ENCODE measurements at places on chromosomes 2 and 18. TPM values are rescaled to one million over a fixed set of nuclear protein-coding genes. Genes with fewer than 3 reads are reported as not detected.

The ZBTB7C gene
- not detected for total RNA-seq

The PSMA8 gene
- 1.1 TPM for total RNA-seq

The BABAM2 gene
- 65.4 TPM for total RNA-seq

The FAP gene
- not detected for total RNA-seq

The FBXO41 gene
- 28.2 TPM for total RNA-seq

The SP3 gene
- 95.7 TPM for total RNA-seq

The PMAIP1 gene
- 54.7 TPM for total RNA-seq

The C2orf81 gene
- 0.93 TPM for total RNA-seq

The DUSP19 gene
- 1.8 TPM for total RNA-seq

The VWA3B gene
- total RNA-seq, result not detected

The RGPD3 gene
- total RNA-seq, result not detected

DNA sequence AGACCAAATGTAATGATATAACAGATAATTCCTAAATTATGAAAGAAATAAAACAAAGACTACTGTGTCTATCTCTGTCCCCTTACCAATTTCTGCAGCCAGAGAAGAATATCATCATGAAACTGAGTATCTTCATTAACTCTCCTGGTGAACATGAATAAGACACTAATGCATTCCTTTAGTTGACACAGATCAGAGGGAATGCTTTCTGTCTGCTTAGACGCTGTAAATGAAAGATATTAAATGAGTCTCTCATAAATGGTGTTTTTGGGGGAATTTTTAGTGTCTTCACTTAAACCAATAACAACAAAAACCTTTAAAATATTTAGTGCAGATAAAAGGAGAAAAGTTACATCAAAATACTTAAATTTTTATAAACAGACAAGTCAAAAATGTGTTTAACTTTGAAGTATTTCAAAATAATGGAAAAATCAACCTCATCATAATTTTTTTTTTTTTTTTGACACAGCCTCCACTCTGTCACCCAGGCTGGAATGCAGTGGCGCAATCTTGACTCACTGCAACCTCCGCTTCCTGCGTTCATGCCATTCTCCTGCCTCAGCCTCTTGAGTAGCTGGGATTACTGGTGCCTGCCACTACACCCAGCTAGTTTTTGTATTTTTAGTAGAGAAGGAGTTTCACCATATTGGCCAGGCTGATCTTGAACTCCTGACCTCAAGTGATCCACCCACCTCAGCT, 16.0 kb downstream of the EPG5 start:
- no peak for DNase-seq

DNA sequence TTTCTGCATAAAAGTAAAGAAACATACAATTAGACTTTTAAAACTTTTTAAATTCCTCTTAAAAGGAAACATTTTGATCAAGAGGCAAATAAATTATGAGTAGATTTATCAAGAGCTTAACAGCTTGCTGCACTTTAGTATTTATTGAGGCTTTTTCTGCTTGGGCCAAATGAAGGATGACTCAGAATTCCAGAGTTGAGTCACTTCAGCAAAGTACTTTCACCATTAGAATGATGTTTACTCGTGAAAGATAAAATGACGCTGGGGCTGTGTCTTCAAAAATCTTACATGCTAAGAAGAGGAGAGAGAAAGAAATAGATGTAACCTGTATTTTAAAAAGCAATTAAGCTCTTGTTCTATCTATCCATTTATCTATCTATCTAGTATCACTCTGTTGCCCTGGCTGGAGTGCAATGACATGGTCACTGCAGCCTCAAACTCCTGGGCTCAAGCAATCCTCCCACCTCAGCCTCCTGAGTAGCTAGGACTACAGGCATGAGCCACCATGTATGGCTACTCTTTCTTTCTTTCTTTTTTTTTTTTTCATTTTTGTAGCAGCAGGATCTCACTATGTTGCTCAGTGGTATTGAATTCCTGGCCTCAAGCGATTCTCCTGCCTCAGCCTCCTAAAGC, 75.3 kb upstream of the RIOK3 start:
- no peak for DNase-seq

DNA sequence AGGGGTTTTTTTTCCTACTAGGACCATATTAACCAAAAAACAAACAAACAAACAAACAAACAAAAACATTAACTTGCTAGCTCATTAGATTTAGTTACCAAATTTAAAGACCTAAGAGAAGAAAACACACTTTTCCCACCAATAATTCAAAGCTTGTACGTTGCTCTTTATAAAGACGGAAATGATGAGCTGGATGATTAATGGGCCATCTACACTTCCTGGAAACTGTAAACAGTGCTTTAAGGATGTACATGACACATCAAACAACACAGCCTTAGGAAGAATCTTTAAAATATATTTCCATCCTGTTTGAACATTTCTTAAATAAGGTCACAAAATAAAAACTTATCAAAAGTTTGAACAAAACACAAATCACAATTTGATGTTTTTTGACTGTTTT, 982 bp downstream of the BMP10 start:
- no peak for DNase-seq

DNA sequence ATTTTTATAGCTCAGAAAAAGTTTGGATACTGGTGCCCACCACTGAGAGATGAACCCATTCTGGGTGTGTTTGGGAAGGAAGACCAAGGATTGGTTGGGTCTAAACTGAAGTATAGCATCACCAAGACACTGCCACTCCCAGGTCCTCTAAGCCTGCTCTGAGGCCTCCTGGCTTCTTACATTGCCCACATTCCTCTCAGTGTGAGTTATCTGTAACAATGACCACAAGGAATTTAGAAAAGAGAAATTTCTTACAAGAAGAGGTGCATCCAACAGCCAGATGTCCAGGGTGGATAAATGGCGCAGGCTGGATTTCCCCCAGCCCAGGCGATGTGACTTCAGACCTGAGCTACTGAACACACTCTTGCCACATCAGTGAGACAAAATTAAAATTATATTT, 1.6 kb upstream of the GPR45 start:
- DNase-seq, result no peak

GRCh38 chr18:39305766-39306165, 1740.2 kb upstream of the CELF4 start:
- DNase-seq, result no peak

DNA sequence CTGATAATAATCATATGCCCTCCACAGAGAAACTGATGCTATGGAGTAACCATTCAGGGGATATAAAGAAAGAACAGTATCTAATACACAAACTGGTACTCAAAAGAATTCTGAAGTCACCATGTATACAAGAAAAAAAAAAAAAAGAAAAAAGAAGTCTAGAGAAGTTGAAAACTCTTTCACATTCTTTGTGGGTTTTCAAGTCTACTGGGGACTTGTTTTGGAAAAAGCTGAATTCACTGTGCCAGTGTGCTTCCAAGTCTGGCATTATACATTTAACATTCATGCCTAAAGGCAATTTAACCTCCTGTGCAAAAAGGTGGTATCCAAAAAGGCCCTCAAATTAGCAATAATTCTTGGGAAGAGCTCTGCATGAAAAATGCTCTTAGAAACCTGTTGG, 94.8 kb upstream of the ITGB6 start:
- DNase-seq, result no peak

DNA sequence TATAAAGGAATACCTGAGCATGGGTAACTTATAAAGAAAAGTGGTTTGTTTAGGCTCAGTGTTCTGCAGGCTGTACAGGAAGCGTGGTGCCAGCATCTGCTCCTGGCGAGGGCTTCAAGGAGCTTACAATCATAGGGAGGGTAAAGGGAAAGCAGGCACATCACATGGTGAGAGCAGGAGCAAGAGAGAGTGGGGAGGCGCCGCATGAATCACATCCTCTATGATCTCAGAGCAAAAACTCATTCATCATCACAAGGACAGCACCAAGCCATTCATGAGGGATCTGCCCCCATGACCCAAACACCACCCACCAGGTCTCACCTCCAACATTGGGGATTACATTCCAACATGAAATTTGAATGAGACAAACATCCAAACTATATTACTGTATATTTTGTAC, 32.5 kb downstream of the R3HDM1 start:
- no peak for DNase-seq

DNA sequence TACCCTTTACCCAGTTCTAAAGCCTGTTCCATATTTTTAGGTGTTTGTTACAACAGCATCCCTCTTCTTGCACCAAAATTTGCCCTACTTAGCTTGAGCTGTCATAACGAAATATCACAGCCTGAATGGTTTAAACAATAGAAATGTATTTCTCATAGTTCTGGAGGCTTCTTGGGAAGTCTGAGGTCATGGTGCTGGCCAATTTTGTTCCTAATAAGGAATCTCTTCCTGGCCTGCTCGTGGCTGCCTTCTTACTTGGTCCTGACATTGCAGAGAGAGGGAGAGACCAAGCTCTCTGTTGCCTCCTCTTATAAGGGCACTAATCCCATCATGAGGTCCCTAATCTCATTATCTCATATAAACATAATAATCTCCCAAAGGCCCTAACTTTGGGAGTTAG, 267.8 kb downstream of the PID1 start:
- DNase-seq, result no peak

DNA sequence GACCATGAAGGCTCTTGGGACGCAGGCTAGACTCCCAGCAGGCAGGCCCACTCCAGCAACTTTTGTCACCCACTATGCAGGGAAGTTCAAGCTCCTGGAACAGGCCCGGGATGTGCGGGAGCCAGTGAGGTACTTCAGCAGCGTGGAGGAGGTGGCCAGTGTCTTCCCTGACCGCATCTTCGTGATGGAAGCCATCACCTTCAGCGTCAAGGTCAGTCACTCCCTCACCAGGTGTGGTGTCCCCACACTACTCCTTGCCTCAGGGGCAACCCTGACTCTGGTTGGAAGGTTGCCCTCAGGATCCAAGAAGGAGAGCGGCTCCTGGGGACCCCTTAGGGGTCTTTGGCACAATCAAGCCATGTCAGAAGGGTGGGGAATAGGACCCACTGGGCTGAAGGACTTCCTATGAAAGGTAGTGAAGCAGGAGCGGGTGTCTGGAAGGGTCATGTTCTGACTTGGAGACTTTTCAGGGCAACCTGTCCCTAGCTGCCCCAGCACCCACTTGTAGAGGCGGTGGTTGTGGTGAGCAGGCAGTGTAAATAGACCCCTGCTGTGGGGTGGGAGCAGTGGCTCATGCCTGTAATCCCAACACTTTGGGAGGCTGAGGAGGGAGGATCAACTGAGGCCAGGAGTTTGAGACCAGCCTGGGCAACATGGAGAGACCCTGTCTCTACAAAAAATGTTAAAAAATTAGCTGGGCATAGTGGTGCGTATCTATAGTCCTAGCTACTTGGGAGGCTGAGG, 10.2 kb downstream of the GAREM2 start:
- DNase-seq, result no peak

- peak; percentile 56 for DNase-seq
These were observed 56.8 kb downstream of the SRD5A2 start for GRCh38 chr2:31523871-31524492.

DNA sequence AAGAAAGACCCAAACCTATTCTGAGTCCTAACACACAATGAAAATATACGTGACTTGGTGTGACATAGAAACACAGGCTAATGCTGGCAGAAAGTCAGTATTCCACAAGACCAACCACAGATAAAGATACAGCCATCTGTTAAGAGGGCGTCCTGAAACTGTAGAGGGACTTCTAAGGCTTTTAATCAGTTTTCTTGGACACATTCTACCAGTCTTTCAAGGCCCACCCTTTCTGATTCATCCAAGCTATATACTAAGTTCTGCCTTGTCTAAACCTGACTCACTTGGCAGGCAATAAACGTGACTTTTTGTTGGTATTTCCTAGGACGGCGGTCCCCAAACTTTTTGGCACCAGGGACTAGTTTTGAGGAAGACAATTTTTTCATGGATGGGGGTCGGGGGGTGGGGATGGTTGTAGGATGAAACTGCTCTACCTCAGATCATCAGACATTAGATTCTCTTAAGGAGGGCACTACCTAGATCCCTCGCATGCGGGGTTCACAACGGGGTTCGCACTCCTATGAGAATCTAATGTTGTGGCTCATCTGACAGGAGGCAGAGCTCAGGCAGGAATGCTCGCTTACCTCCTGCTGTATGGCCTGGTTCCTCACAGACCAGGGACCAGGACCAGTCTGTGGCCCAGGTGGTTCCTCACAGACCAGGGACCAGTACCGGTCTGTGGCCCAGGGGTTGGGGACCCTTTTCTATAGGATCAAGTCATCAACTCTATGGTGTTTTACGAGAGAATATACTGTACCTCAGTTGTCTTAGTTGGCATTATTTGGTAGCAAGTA, 61.4 kb downstream of the SP3 start:
- DNase-seq, result no peak

GRCh38 chr2:237532160-237532559, 34.2 kb upstream of the PRLH start:
- DNase-seq, result no peak

DNA sequence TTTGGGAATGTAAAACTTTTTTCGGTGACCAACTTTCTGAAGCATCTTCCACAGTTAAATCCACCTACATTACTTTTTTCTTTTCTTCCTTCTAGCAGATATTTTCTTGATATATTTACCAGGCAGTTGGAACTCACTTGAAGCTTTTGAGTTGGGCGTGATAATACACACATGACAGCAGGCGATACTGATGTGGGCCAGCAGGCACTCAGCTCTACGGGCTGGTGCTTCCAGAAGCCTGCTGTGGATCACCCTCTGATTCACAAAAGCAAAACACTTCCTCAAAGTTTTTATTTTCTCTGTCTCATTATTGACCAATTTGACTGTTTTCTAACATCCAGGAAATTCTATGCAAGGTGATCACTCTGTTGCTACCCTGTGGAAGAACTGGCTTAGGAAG, 22.9 kb downstream of the GRHL1 start:
- no peak for DNase-seq
